ENCODE measurements at places on chromosomes 7 and 10. TPM values are rescaled to one million over a fixed set of nuclear protein-coding genes. Genes with fewer than 3 reads are reported as not detected.

DNA sequence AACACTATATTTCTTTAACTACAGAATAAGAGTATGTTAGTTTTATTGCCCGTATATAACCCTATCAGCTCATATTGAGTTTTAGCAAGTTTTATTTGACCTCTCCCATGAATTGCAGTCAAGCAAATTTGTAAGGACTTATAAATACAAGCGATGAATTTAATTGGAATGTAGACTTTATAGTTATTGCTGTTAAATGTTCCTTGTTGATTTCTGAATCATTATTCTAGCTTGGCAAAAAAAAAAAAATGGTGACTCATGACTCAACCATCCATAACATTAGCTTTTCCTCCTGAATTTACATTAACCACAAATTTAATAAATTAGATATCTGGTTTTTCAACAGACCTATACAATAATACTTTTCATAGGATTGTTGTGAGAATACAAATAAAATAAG lies 334.0 kb upstream of the LRRTM3 start:
- no peak for DNase-seq

DNA sequence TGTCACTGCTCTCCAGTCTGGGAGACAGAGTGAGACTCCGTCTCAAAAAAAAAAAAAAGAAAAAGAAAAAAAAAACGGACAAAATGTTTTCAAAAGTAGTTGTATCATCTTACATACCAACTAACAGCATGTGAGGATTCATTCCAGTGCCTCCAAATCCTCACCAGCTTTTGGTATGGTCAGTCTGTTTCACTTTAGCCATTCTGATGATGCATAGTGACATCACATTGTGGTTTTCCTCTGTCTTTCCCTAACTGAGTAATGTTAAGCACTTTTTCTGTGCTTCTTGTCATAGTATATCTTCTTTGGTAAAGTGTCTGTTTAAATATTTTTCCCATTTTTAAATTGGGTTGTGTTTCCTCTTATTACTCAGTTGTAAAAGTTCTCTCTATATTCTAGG lies 251.4 kb upstream of the CTBP2 start:
- no peak for DNase-seq

- no peak for DNase-seq
Observed at GRCh38 chr7:12066004-12066403, 145.1 kb upstream of the TMEM106B start.

- peak; percentile 78 for DNase-seq
Observed at GRCh38 chr10:73785211-73785720, at the start of gene ZSWIM8. TSS of gene ZSWIM8 (plus strand) at chr10:73785606. CDS start at chr10:73785879, 273 bp downstream.

DNA sequence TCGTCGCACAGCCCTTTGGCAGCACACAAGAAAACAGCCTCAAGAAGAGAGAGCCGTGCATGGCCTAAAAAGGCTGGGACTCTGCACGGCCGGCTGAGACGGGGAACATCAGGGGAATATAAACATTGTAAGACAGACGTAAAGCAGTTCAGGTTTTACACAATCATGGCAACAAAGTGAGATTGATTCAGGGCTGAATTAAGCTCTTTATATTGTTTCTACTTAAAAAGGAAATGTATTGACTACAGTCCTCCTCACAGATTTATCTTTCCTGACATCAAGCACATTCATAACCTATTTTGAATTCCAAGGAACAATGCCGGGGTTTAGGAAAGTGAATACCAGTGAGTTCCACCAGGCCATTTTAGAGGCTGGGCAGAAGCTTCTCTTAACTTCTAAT lies 25.2 kb downstream of the SORBS1 start:
- DNase-seq = no peak

DNA sequence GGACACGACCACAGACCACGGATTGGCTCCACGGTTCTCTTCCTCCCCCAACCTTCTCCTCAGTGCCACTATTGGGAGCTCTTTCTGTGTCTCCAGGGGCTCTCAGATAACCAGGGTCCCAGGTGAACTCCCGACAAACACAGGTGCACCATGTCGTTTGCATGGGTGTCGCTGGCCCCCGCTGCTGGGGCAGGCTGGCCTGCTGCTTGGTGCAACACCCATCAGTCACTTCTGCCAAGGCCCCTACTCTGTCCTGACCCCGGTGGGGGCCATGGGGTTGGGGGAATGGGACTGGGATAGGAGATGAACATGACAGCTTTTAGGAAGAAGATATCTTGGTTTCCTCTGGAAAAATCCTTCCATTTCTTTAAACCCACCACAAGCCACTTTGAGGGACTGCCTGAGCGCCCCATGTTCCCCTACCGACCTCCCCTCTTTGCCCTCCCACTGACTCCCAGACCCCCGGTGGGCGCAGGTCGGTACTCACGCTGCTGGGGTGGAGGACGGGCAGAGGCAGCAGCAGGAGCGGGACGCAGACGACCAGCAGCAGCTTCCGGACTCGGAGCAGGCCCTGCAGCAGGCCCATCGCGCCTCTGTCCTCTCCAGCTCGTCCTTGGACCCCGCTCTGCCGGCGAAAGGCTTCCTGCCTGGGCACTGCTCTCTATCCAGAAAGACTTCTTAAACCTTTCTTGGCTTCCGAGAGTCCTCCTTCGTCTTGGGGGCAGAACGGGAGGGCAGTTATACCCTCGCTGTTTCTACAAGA lies 894 bp downstream of the SLC13A4 start:
- no peak for DNase-seq

- DNase-seq = no peak
Observed at GRCh38 chr10:126481181-126481580, 92.9 kb upstream of the ADAM12 start.

- no peak for DNase-seq
Observed at GRCh38 chr7:97454636-97455035, 277.2 kb upstream of the TAC1 start.

DNA sequence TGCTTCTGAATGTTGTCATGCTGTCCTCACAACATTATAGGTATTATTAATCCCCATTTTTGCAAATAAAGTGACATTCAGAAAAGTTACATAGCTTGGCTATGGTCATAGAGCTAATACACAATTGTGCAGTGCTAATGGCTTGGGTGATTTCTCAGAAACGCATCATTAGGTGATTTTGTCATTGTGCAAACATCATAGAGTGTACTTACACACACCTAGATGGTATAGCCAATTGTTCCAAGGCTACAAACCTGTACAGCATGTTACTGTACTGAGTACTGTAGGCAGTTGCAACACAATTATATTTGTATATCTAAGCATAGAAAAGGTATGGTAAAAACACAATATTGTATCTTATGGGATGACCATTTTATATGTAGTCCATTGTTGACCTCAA lies 91.0 kb downstream of the BTAF1 start:
- DNase-seq = no peak

The MRLN gene
- 0.35 TPM for total RNA-seq

The GRID2IP gene
- total RNA-seq = 0.17 TPM

The PNLIPRP1 gene
- not detected for total RNA-seq

The CHST3 gene
- total RNA-seq = not detected

The SH2D4B gene
- 0.18 TPM for total RNA-seq
